ENCODE measurements at places on chromosomes 13 and 19.

DNA sequence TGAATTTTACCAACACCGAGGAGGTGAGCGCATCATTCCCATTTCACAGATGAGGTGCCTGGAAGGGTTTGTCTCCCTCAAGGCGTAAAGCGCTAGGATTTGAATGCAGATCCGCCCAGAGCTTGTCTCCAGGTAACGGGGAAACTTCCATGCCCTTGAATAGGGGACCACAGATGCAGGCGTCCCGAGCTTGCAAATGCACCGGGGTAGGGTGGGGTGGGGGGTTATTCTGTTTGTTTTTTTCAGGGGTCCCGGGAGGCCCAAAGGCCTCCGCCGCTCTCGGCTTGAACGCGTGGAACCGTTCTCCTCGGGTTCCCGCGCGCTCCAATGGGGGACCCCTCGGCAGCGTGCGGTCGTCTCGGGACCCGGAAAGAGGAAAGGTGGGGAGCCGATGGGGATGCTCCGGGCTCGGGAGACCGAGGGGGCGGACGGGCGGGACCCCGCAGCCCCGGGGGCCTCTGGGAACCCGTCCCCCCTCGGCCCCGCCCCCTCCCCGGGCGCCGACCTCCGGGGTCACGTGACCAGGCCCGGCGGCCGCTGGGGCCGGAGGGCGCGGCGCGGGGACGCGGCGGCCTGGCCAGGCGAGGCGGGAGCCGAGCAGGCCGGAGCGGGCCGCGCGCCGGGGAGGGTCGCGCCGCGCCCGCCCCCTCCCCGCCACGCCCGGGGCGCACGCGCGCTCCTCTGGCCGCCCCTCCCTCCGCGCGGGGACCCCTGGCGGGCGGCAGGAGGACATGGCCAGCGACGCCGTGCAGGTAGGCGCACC, at the start of gene PKN1:
PKN1 (plus strand) TSS at position 516 of the 763 bp plus-strand sequence; CDS start at position 732, 216 bp downstream.
- DNase-seq: peak; percentile 34

DNA sequence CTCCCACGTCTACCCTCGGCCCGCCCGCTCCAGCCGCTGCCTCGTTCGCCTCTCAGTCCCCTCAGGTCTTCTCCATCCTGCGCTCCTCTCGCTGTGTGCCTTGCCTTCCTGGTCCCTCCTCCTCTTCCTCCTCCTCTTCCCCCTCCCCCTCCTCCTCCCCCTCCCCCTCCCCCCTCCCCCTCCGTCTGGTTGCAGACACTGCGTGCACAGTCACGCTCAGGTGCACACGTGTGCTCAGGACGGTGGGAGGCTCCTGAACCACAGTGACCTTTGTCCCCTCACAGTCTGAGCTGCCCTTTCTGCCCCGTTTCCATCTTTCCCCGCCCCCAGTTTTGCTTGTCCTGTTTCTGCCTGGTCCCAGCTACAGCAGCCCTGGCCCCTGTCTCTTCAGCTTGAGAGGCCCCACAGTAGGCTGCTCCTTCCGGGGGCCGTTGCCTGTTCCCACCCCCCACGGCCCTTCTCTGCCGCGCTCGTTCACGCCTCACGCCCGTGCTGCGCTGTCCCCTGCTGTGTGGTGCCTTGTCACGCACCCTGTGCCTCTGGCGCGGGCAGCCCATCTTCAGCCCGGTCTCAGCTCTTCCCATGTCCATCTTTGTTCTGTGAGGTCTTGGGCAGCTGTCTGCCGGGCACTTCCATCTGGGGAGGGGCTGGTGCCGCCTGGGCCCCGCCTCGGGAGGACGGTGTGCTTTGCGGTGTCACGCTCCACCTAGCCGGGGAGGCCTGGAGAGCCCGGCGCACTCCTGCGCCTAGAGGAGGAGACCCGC, 13.8 kb upstream of the RPS15 start:
- DNase-seq: no peak

- no peak for DNase-seq
Observed at GRCh38 chr19:1311543-1312091, 25.9 kb downstream of the EFNA2 start.

GRCh38 chr19:13172346-13173138, 22.3 kb downstream of the IER2 start:
- peak; percentile 50 for DNase-seq

GRCh38 chr19:2032296-2032941, 16.9 kb upstream of the BTBD2 start:
- DNase-seq: no peak

DNA sequence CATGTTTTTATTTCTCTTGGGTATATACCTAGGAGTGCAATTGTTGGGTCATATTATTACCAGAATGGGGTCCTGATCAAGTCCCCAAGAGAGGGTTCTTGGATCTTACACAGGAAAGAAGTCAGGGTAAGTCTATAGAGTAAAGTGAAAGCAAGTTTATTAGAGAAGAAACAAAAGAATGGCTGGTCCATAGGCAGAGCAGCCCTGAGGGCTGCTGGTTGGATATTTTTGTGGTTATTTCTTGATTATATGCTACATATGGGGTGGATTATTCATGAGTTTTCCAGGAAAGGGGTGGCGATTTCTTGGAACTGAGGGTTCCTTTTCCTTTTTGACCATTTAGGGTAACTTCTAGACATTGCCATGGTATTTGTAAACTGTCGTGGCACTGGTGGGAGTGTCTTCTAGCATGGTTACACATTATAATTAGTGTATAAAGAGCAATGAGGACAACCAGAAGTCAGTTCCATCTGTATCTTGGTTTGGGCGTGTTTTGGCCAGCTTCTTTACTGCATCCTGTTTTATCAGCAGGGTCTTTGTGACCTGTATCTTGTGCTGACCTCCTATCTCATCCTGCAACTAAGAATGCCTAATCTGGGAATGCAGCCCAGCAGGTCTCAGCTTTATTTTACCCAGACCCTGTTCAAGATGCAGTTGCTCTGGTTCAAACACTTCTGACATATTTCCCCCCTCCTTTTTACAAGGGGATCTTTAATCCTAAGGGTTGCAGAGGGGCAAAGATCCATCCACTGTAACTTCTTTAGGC, 41.1 kb downstream of the CEACAM1 start:
- no peak for DNase-seq

DNA sequence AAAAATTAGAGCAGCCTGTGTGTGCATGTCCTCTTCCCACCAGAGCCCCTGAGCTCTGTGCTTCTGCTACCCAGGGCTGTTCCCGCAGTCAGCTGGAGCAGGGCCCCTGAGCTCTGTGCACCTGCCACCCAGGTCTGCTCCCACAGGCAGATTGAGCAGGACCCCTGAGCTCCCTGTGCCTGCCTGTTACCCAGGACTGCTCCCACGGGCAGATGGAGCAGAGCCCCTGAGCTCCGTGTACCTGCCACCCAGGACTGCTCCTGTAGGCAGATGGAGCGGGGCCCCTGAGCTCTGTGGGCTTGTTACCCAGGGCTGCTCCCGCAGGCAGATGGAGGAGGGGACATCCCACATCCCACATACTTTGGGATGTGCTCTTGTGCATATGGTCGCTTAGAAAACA, 186.8 kb upstream of the SOX1 start:
- DNase-seq: no peak

DNA sequence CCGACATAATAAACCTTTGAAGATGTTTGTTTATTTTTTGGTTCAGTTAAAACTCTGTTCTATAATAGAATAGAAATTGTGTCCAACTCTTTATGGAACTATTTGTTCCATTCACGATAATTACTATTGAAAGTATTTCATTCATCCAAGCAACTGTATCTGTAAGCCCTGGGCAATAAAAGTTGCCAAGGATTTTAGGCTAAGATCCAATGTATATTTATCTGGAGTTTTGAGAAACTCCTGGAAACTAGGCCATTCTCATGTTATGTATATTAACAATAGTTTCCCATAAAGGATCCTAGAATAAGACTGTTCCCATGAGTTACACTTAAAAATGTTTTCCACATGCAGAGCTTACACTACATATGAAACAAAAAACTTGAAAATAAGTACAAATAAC, 261.6 kb downstream of the SLITRK6 start:
- no peak for DNase-seq

DNA sequence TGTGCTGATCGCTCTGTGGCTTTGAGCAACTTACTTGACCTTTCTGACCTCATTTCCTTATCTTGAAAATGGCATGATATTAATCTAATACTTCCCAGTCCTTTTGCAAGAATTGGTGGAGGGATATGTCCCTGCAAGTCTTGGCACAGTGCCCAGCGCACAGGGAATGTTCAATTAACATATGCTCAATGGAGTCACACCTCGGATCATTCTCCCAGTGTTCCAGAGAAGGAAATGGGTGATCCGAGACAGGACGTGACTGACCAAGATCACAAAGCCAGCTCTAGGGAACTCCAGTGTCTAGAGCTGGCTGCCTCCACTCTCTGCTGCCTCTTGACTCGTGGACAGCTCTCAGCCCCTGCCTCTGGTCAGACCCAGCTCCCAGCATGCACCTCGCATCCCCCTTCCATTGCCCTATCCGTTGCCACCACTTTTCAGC, 3.6 kb downstream of the CDC42EP5 start:
- no peak for DNase-seq

- no peak for DNase-seq
Observed at GRCh38 chr19:49140951-49141350, 14.2 kb downstream of the HRC start.

DNA sequence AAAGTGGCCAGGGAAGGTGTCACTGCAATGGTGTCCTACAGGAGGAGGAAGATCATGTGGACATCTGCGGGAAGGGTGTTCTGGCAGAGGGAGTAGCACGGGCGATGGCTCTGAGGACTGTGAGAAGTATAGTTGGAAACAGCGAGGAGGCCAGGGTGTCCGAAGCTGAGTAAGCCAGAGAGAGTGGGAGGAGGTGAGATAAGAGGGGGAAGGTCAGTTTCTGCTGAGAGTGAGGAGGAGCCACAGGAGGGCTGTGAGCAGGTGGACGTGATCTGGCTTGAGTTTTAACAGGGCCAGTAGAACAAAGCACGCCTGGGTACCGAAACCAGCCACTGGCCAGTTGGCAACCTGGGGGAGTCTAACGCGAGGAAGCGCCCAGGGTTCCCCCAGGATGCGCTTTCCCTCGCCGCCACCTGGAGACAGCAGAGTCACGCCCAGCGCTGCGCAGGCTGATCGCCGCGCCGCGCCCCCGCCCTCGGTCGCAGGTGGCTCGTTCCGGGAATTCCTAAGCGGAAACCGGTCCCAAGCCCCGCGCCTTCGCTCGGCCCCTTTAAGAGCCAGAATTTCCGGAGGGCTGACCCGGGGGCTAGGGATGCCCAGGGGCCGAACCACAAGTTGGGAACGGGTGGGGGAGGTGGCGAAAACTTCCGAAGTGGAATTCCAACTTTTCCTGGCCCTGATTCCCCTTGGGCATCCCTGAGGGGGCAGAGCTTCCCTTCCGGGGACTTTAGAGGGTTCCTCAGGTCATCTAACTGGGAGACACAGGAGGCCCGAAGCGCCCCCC, 1.1 kb upstream of the LSR start:
- peak; percentile 43 for DNase-seq

- peak; percentile 59 for DNase-seq
Observed at GRCh38 chr19:996051-996838, 4.0 kb upstream of the GRIN3B start.

- DNase-seq: no peak
Observed at GRCh38 chr13:110520431-110521295, 40.9 kb downstream of the RAB20 start.

- DNase-seq: no peak
Observed at GRCh38 chr19:21022996-21023395, 2.5 kb downstream of the ZNF430 start.

GRCh38 chr13:47019977-47020376, 123.1 kb upstream of the HTR2A start:
- no peak for DNase-seq

- DNase-seq: no peak
Observed at GRCh38 chr13:26988059-26988769, 183.4 kb downstream of the USP12 start.

GRCh38 chr19:17985037-17985818, 18.3 kb downstream of the KCNN1 start:
- no peak for DNase-seq

DNA sequence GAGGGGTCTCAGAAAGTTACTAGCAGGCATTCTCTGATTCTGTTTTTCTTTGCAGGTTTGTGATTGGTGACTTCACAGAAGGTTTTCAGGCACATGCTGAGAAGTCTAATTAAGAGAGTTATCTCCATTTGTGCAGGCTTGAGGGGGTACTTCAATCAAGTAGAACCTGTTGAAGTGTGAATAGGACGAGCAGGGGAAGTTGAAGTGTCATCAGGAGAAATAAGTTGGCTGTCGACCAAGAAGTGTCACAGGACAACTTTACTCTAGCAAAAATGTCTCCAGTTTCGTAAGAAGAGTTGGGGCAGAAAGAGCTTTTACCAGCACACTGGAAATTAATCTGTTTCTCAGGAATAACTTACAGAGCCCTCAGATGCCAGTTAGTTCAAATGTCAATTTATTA, 576.5 kb upstream of the SLITRK5 start:
- DNase-seq: no peak

GRCh38 chr19:6772028-6772865, at the start of gene VAV1:
TSS of gene VAV1 (plus strand) at chr19:6772708. CDS start at chr19:6772808, 100 bp downstream.
- DNase-seq: peak; percentile 66

- DNase-seq: no peak
Observed at GRCh38 chr13:87666831-87667230, 4.3 kb upstream of the SLITRK5 start.

DNA sequence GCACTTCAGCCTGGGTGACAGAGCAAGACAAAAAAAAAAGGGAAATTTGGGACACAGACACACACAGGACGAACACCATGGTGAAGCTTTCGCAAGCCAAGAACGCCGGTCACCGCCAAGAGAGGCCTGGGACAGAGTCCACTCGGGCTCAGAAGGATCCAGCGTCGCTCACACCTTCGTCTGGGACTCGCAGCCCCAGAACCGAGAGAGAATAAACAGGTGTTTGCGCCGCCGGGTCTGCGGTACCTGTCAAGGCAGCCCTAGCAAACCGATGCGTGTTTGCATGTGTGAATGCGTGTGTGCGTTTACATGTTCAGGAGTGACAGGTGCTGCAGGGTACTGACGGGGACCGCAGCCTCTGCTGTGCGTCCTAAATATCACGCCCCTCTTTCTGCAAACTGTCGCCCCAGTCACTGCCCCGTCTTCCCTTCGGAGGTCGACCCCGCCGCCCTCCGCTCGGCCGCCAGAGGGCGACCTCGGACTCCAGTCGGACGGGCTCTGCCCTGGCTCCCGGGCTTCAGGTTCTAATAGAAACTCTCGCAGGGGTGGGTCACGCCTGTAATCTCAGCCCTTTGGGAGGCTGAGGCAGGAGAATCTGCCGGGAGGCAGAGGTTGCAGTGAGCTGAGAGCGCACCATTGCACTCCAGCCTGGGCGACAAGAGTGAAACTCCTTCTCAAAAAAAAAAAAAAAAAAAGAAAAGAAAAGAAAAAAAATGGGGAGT, 11.8 kb upstream of the CSNK1G2 start:
- peak; percentile 67 for DNase-seq

Data from T-helper 17 cell (primary cell).